Stimulated activated CD8-positive, alpha-beta memory T cell treated with anti-CD3 and anti-CD28 coated beads, Interleukin-7, amount 100 ng/mL, for 24 hours (primary cell): ENCODE measurements at places on chromosomes 3 and 15.

DNA sequence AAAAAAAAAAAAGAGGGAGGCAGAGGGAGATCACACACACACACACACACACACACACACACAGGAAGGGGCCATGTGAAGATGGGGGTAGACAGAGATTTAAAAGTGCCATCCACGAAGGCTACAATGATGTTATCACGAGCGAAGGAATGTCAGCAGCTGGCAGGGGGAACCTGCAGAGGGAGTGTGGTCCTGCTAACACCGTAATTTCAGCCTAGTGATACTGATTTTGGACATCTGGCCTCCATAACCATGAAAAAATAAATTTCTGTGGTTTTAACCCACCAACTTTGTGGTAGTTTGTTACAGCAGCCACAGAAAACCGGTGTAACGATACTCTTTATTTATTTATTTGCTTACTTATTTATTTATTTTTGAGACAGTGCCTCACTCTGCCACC lies 76.0 kb downstream of the TMCO5A start:
- DNase-seq: no peak

- DNase-seq: no peak
These were observed 211.9 kb downstream of the LRRN1 start for GRCh38 chr3:4011166-4011565.

GRCh38 chr15:60237446-60237845 lies 160.3 kb downstream of the ANXA2 start:
- no peak for DNase-seq

- no peak for DNase-seq
These were observed 42.7 kb downstream of the STT3B start for GRCh38 chr3:31575448-31575847.

- no peak for DNase-seq
These were observed 20.2 kb downstream of the IL17RD start for GRCh38 chr3:57144952-57145351.

GRCh38 chr15:75114327-75114726 lies 87.4 kb upstream of the C15orf39 start:
- DNase-seq: no peak

- no peak for DNase-seq
These were observed 38.5 kb upstream of the MRPL3 start for GRCh38 chr3:131541288-131541687.

- no peak for DNase-seq
These were observed 433.7 kb upstream of the ONECUT1 start for GRCh38 chr15:53223815-53224214.
